PC-3 (cell line): ENCODE measurements at places on chromosomes 2 and 18. TPM values are rescaled to one million over a fixed set of nuclear protein-coding genes. Genes with fewer than 3 reads are reported as not detected.
A peak's percentile ranks its signal among the peaks of the same experiment; 100 is the strongest.

DNA sequence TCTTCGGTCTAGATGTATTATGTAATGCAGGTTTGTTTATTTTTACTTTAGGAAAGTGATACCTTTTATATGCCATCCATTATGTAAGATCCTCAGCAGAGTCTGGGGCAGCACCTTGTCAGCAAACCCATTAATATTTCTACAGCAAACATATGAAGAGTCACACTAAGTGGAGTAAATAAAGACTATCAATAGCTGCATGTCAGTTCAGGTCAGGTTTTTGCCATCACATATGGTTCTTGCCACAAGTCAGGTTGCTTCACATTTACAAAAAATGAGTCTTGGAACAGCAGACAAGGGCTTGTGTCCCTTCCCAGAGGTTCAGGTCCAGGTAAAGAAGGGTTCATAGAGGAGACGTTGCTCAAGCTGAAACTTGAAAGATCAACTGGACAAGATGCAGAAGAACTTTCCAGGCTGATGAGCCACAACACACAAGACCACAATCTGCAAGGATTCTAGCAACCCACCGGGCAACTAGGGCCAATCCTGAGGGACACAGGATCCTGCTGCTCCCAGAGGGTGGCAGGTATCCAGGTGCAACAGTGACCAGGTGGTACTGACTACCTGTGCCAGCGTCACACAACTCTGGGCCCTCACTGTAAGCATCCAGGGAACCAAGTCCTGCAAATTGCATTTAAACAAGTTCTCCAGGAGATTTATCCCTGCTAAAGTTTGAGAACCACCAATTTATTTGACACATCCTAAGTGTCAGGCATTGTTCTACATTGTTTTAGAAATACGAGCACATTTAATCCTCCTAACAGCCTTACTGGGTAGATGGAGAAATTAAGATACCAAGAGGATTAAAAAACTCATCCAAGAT, 215.8 kb downstream of the ALPK2 start:
- no peaks in the 10 kb centered on the region for H3K27me3 ChIP-seq
- H3K4me3 ChIP-seq: no peak overlapping the region
- no peak overlapping the region for H3K27ac ChIP-seq
- H3K36me3 ChIP-seq: no peaks in the 10 kb centered on the region

NMUR1 gene
- 0.17 TPM in 1 of 2 replicates, not detected in the other for total RNA-seq

DNA sequence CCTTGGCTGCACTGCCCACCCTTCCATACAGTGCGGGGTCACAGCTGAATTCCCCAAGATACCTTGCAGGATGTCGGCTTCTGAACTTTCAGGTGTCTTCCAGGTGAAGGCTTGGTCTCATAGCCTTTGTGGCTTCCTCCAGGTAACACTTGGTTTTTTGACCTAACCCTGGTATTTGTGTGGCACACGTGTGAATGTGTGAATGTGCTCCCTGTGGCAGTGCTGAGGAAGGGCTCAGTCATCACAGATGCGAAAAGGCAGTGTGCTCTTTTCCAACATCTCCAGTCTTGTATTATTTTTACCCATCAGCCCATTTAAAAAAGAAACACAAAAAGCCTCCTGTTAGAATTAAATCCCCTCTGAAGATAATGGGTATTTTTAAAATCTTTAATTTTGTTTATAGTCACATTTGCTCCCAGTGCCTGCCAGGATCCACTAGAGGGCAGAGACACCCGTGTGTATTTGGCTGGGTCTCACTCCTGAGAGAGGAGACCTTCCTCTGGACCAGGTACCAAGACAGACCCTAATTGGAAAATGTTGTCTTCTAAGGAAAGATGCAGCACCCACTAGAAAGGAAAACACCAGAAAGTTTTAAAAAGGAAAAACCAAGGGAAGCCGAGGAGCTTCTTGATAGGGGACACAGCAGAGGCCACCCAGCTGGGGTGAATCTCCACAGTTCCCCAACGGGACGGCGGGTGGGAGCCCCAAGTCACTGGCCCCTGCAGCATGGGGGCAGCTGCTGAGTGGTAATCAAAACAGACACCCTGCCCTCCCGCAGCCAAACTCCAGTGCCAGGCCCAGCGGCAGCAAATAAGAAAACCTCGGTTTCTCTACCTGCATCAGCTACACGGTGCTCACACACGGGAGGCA, 27.7 kb downstream of the FAM110C start:
- H3K4me1 ChIP-seq: no peaks in the 10 kb centered on the region
- no peak overlapping the region for H3K4me3 ChIP-seq
- no peak overlapping the region for H3K27ac ChIP-seq
- no peak for DNase-seq
- H3K36me3 ChIP-seq: no peaks in the 10 kb centered on the region; the same call in 1 of the 2 replicates

DNA sequence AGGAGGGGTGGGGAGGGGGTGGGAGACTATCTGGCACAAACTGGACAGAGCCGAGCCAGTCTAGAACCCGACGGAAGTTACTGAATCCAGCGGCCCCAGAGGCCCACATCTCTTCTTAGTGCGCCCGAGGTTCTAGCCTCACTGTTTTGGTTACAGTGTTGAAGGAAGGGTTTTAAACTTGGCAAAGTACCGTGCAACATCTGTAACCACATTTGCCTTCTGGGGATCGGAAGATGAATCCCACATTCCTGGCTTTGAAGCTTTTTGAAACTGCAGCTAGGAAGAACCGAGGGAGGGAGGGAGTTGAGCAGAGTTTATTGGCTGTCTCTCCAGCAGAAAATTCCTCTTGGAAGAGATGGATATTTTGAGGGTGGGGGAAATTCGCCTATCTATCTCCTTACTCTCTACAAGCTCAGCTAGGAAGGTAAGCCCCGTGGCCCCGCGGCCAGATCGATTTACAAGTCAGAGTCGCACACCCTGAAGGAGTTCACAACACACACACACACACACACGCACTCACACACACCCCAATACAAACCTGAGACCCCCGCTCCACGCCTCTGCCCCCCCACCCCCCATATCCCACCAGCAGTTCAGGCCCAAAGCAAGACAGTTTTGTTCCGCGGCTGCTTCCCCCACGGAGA, 1.0 kb downstream of the ACVR1 start:
- no peaks in the 10 kb centered on the region for H3K36me3 ChIP-seq
- H3K27me3 ChIP-seq: no peaks in the 10 kb centered on the region

AMER3 gene
- total RNA-seq: not detected in 2 replicates

DNA sequence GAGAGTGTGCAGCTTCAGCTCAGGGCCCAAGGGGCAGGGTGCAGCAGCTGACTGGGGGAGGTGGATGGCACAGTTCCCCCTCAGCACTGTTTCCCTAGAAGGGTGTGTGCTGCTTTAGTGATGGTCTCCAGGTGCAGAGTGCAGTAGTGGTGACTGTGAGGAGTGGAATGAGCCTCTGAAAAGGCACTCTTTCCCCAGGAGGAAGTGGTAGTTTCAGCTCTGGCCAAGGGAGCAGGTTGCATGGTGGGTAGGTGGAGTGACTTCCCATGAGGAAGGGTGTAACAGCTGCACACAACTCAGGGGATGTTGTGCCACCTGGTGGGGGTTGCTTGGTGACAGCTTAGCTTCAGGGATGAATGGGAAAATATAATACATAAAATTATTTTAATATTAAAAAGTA, 251.5 kb upstream of the NXPH2 start:
- peak overlapping the region; percentile 52 for H3K27ac ChIP-seq
- no peak overlapping the region for H3K4me3 ChIP-seq
- peak; percentile 78 for DNase-seq
- no peaks in the 10 kb centered on the region for H3K36me3 ChIP-seq
- no peaks in the 10 kb centered on the region for H3K27me3 ChIP-seq

- no peak overlapping the region for H3K27ac ChIP-seq
- no peak for DNase-seq
- no peak overlapping the region for H3K4me3 ChIP-seq
- H3K4me1 ChIP-seq: no peaks in the 10 kb centered on the region
These were observed 106.7 kb downstream of the TSHZ1 start for GRCh38 chr18:75317300-75317699.

SLC4A3 gene
- total RNA-seq: 11.6 and 14.3 TPM in 2 replicates

- no peaks in the 10 kb centered on the region for H3K27me3 ChIP-seq
- H3K4me1 ChIP-seq: peaks cover 53% of the 10 kb centered on the region
These were observed 4.6 kb downstream of the NEU2 start for GRCh38 chr2:233037078-233037477.

DNA sequence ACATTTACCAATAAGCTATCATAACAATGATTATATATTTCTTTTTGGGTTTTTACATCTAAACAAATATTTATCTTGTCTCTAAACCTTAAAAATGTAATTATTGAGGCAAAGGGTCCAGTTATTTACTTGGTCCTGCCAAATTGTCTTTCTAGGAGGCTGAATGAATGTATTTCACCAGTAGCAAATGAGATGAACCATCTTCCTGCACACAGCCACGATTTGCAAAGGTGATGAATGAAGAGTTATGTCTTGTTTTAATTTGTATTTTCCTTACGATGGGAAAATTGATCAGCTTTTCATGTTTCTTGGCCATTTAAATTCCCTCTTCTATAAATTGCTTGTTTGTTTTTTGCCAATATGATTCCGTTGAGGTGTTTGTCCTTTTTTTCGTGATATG, 1.4 kb downstream of the SP100 start:
- peaks cover 20% of the 10 kb centered on the region for H3K4me1 ChIP-seq
- H3K36me3 ChIP-seq: no peaks in the 10 kb centered on the region
- no peak for DNase-seq

DNA sequence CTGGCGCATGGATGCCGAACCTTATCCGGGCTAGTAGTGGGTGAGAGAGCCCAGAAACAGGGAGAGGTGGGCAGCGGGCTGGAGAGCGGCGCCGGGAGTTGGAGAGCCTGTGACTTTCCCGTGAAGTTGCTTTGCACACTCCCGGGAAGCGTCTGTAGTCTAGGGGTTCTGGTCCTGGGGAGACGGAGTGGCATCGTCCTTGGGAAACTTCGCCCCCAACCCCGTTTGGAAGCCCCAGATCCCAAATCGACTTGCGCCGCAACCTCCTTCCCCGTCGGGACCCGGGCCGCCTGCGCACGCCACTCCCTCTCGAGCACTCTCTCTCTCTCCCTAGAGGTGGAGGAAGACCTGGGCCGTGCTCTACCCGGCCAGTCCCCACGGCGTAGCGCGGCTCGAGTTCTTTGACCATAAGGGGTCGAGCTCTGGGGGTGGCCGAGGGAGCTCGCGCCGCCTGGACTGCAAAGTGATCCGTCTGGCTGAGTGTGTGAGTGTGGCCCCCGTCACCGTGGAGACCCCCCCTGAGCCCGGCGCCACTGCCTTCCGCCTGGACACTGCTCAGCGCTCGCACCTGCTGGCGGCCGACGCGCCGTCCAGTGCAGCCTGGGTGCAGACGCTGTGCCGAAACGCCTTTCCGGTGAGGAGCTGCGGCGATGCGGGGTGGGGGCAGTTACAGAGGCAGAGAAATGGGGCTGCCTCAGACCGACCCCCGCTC, 456 bp downstream of the DOK1 start:
- H3K27me3 ChIP-seq: no peaks in the 10 kb centered on the region
- no peak overlapping the region for H3K4me3 ChIP-seq
- peaks cover 3% of the 10 kb centered on the region; the same call in 1 of the 2 replicates for H3K4me1 ChIP-seq
- DNase-seq: no peak
- H3K27ac ChIP-seq: no peak overlapping the region

- H3K4me3 ChIP-seq: no peak overlapping the region
- peaks cover 11% of the 10 kb centered on the region; the same call in 1 of the 2 replicates for H3K4me1 ChIP-seq
- no peaks in the 10 kb centered on the region for H3K27me3 ChIP-seq
- no peak for DNase-seq
These were observed 83.9 kb upstream of the YWHAQ start for GRCh38 chr2:9714630-9715214.

DNA sequence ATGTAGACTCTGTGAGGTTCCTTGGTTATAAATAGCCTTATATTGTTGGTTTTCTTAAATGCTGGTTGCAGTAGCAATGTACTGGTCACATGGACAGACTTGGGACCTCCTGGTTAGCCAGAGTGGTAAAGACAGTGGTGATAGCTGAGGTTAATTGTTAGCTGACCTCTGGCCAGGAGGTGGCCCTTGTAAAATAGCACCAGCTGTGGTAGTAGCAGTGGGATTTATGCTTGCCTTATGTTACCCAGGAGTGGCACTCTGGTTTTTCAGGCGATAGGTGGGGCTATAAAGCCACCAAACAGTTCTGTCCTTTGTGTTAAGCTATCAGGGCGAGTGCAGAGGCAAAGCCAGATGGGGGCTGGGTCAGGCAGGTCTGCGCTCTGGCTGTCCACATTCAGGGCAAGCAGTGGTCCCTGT, 94.8 kb upstream of the SRD5A2 start:
- peak; percentile 47 for DNase-seq
- no peaks in the 10 kb centered on the region for H3K4me1 ChIP-seq
- no peaks in the 10 kb centered on the region for H3K27me3 ChIP-seq
- no peak overlapping the region for H3K27ac ChIP-seq

PCARE gene
- not detected in 2 replicates for total RNA-seq

DNA sequence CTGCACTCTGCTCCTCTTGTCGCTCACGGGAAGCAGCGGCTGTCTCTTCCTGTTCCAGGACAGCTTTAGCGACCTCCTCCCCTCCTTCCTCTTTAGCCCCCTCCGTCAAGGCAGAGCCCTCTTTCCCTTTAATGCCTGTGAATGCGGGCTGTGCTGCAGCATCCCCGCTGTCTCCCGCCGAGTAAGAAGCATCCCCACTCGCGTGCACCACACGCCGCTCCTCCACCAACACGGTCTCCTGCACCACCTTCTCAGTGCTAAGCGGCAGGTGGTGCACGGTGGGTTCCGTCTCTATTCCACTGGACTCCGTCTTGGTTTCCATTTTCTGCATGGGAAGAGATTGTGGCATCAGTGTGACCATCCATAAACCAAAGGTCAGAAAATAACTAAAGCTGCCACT, 101.6 kb upstream of the ZBTB14 start:
- no peak for DNase-seq
- no peaks in the 10 kb centered on the region for H3K4me1 ChIP-seq
- no peak overlapping the region for H3K4me3 ChIP-seq
- no peaks in the 10 kb centered on the region for H3K36me3 ChIP-seq

GRCh38 chr2:27356382-27357181, at the start of gene GTF3C2:
TSS of gene GTF3C2 (minus strand) at chr2:27356764. CDS start at chr2:27343554, 13,210 bp downstream.
- H3K27me3 ChIP-seq: no peaks in the 10 kb centered on the region
- H3K27ac ChIP-seq: peak within 1 kb of the TSS; percentile 94
- DNase-seq: peak; percentile 94
- no peaks in the 10 kb centered on the region for H3K36me3 ChIP-seq

CRYGC gene
- not detected in 2 replicates for total RNA-seq

TP53I3 gene
- 37.0 and 42.4 TPM in 2 replicates for total RNA-seq

GPR17 gene
- 0.92 and 1.0 TPM in 2 replicates for total RNA-seq

DNA sequence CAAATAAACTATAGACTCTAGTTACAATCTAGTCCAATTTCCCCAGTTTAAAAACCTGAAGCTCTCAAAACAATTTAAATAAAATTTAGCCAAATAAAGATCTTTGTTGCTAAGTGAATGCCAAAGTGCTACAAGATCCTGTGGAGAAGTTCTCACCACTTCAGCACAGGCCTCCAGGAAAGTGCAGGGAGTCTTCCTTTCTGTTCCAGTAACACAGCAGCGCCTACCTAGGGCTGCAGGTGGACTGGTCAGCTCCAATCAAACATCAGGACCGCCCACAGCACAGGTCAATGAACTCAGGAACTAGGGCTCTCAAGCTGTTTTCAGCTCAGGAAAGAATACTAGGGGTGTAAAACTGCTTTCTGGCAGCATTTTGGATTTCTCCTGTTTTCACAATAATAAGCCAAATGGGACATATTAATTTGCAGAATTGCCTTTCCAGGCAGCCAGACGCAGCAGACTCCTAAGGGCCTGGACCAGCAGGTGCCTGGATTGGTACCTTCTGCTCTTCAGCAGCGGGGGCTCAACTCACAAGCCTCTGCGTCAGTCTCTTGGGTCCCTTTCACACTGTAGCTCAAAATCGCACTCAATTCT, 1.5 kb downstream of the FAM110C start:
- peak; percentile 35 for DNase-seq
- H3K4me3 ChIP-seq: peak overlapping the region; percentile 83
- 0 out of 2 replicates have a peak, but pooled peaks cover 2% of the 10 kb centered on the region for H3K36me3 ChIP-seq
- H3K4me1 ChIP-seq: peaks cover 37% of the 10 kb centered on the region
- H3K27ac ChIP-seq: no peak overlapping the region
